ENCODE measurements at places on chromosomes 7 and 10.

DNA sequence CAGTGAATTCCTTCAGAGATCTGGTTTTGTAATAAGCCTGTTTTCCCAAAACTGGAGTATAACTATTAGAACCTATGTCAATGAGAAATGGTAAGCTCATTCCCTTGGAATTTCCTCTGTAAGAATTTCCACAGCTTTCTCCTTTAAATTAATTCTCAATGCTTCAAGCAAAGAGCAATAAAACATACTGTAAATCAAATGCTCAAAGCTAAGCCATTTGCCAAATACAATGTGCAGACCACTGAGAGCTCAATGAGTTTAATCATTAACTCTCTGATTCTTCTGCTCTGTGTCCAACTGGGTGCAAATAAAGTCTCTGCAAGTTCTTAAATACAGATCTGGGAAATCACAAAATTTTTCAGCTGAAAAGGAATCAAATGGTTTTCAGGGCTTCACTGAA, 227.6 kb upstream of the IMMP2L start:
- DNase-seq = no peak

DNA sequence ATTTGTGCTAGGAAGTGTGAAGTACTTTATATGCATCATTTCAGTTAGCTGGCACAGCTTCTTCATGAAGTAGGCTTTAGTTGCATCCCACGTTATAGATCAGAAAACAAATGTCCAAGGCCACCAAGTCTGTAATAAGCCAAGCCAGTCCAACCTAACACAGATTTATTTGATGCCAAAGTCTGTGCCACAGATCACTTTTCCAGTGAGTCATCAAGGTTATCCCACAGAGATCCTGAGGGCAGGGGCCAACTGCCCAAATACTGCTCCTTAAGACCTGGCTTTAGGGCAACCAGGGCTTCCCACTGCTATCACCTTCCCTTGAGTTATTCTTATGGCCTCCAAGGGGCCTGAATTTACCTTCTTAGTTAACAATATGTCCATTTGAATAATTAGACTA, 1340.4 kb downstream of the XPNPEP1 start:
- DNase-seq = no peak

DNA sequence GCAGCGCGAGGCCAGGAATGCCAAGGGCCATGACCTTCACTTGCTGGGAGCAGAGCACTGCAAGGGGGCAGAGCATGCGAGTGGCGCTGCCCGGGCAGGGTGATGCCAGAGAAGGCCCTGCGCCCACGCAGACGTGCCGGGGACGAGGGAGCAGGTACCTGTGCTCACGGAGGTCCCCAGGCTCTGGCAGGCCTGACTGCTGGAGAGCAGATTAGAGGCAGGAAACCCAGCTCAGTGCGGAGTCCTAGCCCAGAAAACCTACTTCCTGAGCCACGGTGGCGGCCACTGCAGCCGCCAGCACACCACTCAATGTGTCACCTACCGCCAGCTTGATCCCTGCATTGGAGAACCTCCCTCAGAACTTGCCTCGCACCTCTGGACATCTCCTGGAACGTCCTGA, 148.4 kb downstream of the MAD1L1 start:
- DNase-seq = no peak

- no peak for DNase-seq
These were observed 7.5 kb downstream of the CPA1 start for GRCh38 chr7:130387628-130388403.

GRCh38 chr10:123087786-123088185, 48.0 kb upstream of the HMX3 start:
- DNase-seq = no peak

GRCh38 chr10:125621052-125621451, 61.9 kb downstream of the TEX36 start:
- DNase-seq = no peak

- DNase-seq = no peak
These were observed 42.5 kb downstream of the DPCD start for GRCh38 chr10:101630633-101630920.

DNA sequence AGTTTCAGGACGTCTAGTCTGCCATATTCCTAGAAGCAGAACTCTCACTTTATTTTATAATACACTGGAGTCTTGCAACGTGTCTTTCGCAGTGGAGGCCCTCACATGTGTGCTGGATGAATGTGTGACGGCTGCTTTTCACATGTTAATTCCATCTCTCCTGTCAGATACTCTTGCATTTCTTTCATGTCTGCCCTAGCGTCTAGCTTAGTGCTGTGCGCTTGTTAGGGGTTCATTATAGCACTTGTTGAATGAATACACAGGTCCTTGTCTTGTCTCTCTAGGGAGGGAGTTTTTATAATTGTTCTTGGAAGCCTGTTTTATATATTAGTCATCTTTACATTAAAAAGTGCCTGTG, 94.4 kb downstream of the MAP3K8 start:
- DNase-seq = no peak

GRCh38 chr10:3248526-3249306, 76.1 kb upstream of the PITRM1 start:
- no peak for DNase-seq

- DNase-seq = no peak
These were observed 90.8 kb downstream of the JMJD1C start for GRCh38 chr10:63374991-63375390.

DNA sequence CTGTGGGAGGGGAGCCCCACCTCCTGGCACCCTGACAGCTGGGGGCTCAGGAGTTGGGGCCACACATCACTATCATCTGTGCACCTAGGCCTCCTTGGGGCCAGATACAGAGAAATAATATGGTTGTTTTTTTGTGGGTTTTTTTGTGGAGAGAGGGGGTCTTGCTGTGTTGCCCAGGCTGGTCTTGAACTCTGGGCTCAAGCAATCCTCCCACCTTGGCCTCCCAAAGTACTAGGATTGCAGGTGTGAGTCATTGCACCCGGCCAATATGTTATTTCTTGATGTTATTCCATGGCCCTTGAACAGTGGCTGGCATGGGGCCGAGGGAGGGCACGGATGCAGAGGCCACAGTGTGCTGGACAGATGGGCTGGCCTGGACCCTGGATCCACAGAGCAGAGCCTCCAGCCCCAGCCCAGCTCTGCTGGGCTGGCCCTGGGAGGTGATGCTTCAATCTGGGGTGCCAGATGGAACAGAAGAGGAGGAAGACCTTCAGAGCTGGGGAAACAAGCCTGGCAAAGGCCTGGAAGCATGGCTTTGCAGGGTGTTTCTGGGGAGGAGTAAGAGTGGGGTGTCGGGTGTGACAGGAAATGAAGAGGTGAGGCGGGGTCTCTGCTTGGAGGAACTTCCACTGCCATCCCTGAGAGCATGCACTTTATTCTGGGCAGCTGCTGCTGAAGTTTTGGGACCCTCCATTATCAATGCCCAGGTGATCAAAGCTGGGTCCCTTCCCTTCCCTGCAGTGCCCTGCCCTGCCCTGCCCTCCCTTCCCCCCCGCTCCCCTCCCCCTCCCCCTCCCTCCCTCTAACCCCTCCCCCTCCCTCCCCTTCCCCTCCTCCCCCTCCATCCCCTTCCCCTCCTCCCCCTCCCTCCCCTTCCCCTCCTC, 3.7 kb upstream of the FZD9 start:
- DNase-seq = no peak

DNA sequence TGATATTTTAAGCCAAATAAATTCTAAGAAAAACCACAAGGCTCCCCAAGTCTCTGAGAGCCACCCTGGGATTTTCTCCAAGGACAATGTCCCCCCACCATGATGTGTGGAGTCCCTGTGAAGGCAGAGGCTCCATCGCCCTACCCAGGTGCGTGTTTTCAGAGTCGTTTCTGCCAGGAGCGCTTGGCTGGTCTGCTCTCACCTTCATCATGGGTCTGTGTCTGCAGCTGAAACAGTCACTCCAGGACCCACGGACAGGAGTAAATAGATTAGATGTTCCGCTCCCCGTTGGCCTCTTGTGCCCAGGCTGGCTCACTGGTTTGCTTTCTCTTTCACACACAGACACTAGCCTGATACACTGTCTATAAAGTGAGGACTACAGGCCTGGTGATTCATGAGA, 217.5 kb downstream of the SFMBT2 start:
- no peak for DNase-seq

- no peak for DNase-seq
These were observed 355.3 kb downstream of the ARL4A start for GRCh38 chr7:13042605-13043236.

DNA sequence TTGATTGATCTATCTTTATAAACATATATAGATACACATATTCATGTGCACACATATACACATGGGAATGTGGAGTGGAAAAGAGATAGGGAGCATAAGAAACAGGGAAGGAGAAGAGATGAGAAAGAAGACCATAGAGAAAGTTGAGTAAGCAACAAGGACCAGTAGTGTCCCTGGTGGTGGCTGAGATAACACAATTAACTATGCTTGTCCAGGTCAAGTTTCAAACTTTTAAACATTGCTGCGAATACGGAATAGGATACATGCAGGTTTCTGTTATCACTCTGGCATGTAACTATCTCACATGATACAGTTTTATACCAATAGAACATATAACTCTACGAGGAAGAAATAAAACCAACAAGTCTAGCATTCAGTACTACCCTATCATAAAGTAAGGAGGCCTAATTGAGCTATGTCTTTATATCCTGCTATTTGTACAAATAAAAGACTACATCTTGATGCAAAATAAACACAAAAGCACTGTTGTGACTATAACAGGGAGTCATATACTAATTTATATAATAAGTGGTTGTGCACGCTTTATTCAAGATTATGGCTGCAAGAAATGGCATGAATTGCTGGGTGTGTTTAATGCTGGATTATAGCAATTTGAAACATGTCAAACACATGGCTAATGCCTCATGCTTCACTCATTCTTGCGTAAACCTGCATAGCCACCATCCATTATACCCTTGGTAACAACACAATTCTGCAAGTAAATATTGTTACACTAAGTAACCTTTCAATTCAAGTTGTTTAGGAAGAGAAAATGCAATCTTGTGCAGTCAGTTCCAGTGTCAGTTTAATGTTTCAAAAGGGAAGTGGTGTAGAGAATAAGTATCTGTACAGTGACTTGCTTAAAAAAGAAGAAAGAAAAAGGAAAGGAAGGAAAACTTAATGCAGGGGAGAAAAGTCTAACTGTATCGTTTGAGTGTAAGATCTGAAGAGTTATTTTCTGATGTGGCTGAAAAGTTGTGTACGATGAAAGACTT, 8.2 kb downstream of the FOXP2 start:
- DNase-seq = no peak
